Fibroblast of mammary gland (primary cell): ENCODE measurements at places on chromosomes 4 and X.
A peak's percentile ranks its signal among the peaks of the same experiment; 100 is the strongest.

- DNase-seq, result no peak
Measured at GRCh38 chr4:176840166-176840565, 47.4 kb upstream of the VEGFC start.

GRCh38 chrX:119252716-119253115 lies 16.6 kb downstream of the PGRMC1 start:
- DNase-seq, result no peak

- peak; percentile 49 for DNase-seq
Measured at GRCh38 chr4:88008122-88008742, 797 bp downstream of the PKD2 start.

DNA sequence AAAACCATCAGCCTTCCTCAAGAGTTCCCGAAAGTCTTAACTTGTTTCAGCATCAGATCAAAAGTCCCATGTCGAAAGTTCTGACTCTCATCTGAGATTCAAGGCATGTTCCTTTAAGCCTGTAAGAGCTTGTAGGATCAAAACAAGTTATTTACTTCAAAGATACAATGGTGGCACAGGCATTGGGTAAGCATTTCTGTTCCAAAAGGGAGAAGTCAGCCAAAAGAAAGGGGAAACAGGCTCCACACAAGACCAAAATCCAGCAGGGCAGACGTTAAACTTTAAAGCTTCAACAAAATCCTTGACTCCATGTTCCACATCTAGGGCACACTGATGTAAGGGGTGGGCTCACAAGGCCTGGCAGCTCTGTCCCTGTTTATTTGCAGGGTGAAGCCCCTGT lies 91.7 kb downstream of the FHDC1 start:
- no peak for DNase-seq

DNA sequence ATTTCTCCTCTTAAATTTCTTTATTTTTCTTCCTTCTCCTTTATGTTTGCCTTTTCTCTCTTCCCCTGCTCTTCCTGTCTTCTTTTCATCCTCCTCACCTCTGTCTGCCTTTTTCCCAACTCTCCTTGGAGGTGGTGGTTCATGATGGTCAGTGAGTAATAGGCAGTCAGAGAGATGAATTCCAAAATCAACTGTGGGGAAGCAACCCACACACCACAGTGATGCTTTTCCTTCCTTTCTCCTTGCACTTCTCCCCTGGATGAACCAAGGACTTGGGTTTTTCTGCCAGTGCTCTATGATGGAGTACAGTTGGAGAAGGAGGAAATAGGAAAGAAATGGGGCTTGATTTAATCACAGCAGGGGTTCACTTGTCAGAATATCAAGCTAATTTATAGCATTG lies 153.8 kb downstream of the DCK start:
- peak; percentile 46 for DNase-seq

DNA sequence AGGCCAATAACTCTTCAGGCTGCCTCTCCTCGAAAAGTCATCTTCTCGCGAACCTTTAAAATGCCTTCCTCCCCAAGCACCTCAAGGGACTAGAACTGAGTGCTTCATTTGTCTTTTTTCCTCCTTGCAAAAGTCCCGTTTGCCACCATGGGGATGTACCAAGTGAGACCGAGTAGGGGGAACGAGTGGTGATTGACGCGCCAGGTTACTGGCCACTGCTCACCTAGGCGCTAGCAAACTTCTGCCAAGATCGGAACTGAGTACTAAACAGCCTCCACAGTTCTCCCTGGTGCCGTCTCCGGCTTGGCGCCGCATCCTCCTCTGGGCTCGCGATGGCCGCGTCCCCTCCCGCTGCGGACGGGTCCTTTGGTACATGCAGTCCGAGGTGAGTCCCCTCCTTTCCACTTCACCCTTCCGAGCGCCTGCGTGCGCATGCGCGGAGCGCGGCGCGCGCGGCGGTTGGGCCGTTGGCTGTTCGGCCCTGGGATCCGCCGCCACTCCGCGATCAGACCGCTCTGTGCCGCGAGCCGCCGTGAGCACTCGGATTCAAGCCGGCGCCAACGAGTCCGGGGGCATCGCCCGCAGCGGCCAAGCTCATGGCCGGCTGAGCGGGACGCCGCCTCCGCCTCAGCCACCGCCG lies at the start of gene CDK16:
CDK16 (plus strand) TSS at position 402 of the 640 bp plus-strand sequence. CDS start 4,877 bp downstream, outside the sequence.
- DNase-seq, result peak; percentile 83

DNA sequence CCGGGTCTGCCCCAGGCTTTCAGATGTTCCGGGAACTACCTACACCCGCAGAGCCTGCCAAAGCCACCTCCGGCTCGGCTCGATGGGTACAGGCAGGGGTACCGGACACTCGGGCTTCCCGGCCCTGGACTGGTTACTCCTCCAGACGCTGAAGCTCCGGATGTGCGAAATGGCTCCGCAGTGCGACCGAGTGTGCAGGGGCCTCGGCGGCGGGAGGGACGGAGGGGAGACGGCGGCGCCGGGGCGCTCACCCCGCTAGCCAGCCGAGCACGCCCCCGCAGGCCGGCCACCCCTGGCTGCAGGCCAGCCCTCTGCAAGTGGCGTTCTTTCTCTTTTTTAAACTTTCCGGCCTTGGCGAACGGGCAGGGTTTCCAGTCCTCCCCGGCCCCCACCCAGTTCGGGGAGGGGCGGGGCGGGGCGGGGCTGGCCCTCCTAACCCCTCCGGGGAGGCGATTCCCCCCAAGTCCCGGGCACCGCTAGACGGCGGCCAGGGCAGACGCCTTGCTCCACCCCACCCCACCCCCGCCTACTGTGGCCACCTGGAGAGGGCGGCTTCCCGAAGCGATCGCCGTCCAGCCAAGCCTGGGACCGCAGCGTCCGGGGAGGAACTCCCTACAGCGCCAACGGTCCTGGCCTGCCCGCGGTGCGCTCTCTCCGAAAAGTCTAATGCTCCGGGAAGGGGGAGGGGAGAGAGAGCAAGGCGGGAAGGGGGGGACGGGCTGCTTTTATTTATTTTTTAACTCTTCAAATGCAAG lies 7.5 kb downstream of the BCOR start:
- no peak for DNase-seq

DNA sequence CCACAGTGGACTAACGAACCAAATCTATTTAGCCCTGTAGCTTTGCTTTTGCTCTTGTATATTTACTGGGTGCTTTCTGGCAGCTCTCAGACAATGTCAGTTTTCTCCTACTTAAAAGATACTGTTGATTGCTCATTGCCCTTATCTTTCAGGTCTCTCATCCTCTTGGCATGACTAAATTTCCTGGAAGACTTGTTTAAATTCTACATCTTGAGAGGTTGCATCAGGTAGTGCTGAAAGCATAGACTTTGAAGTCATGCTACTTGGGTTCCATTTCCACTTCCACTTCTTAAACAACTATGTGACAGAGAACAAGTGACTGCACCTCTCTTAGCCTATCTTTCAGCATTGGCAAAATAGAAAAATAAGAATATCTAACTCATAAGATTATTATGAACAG lies 8.4 kb downstream of the TDO2 start:
- DNase-seq, result no peak

- DNase-seq, result no peak
Measured at GRCh38 chr4:21090094-21090666, 389.9 kb downstream of the PACRGL start.

- DNase-seq, result peak; percentile 49
Measured at GRCh38 chrX:53357799-53358530, 64.5 kb downstream of the SMC1A start.

- DNase-seq, result no peak
Measured at GRCh38 chrX:154351183-154352011, 23.0 kb downstream of the FLNA start.

GRCh38 chrX:17579026-17579425 lies 158.3 kb upstream of the SCML1 start:
- DNase-seq, result no peak

- no peak for DNase-seq
Measured at GRCh38 chr4:146508229-146508939, 13.4 kb downstream of the SLC10A7 start.

- peak; percentile 67 for DNase-seq
Measured at GRCh38 chr4:24112466-24112865, 222.6 kb upstream of the PPARGC1A start.

DNA sequence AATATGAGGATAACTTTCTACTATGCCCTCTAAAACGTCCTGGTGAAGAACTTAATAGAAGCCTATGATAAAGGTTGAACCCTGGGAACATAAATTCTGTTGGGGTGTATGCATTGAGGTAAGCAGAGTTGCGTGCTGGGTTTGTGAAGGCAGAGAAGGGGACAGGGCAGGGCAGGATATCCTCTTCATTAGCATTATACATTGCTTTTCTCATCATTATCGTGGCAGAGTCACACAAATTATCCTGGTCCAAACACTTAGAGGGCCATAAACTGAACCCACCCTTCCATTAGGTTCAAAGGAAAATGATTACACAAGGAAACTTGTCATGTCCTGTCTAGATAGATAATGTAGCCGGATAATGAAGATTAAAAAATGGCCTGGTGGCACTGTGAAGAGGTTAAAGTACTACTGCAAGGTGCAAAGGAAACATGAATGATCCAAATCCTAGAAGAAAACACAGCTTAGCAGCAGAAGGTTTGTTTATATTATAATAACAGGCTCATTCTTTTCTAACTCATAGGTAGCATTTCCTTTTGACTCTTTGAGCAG lies 189.1 kb downstream of the SPCS3 start:
- DNase-seq, result no peak

- peak; percentile 73 for DNase-seq
Measured at GRCh38 chrX:10415306-10416001, 204.9 kb downstream of the MID1 start.

- DNase-seq, result peak; percentile 10
Measured at GRCh38 chrX:71106427-71106826, at the start of gene CXorf65. Gene CXorf65, minus strand, starts transcription at chrX:71106740. Its CDS starts 184 bp downstream, at chrX:71106556.

DNA sequence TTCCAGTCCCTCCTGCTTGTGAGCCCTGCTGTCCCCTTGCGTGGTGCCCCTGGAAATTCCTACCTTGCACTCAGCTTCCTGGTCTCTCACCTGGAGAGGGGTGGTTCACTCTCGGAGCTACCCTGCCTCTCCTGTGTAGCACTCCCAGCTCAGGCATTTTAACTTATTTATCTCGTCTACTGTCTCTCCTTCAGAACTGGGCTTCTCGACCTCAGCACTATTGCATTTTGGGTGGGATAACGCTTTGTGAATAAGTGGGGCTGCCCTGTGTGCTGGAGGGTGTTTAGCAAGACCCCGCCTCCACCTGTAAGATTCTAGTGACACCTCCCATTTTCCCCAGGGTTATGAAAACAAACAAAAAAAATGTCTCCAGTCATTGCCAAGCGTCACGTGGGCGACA lies 56.0 kb upstream of the SORCS2 start:
- no peak for DNase-seq

DNA sequence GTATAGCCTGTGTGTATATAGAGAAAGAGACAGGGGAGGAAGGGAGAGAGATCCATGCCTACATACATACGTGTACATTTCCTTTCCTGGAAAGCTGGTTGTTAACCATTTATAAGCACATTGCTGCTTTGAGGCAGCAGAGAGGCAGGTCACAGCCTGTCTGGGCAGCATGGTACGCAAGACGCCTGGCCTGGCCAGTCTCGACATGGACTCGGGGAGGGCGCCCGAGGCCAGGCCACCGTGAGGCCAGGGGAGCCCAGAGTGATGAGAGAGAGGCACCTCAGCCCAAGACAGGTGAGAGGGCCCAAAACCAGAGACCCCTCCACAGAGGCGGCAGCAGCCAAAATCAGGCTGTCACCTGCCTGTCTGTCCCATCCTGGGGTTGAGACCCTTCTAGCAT lies 3.9 kb downstream of the TREX2 start:
- DNase-seq, result no peak

DNA sequence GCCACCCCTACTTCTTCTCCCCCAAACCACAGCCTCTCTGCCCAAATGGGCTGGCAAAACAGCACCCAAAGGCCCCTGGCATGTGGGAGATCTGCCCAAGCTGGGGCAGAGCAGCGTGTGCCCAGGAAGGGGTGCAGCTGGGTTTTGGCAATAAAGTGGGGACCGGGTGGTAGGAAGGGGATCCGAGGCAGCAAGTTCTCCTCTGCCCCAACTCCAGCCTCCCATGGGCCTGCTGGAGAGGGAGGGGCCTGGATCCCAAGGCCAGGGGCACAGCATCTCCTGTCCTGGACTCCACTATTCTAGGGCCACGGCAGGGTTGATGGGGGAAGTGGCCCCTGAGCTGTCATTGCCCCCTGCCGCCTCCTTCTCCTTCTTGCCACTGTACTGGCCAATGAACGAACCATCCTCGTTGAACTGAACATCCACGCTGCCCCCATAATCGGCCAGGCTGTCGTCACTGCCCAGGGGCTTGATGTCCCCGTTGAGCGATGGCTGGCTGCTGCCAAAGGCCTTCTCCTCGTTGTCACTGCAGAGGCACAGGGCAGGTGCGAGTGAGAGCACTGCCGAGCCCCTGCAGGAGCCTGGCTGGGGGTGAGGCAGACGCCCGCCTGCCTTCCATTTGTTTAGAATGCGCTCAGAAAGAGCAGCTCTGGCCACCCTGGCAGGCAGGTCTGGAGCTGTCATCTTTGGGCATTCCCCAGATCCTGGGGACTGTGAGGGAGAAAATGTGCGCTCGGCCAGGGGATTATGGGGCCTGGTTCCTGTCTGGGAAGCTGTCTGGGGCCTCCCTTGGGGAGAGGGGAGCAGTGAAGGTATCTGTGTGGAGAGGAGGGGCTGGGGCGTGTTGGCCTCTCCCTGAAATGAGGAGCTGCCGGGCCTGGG lies 23.4 kb downstream of the L1CAM start:
- DNase-seq, result no peak
